ENCODE measurements at places on chromosomes 2 and 18. TPM values are rescaled to one million over a fixed set of nuclear protein-coding genes. Genes with fewer than 3 reads are reported as not detected.

- DNase-seq = no peak
Measured at GRCh38 chr2:223328578-223328977, 273.6 kb downstream of the SCG2 start.

ORC2 gene
- total RNA-seq = 14.5 TPM

- no peak for DNase-seq
Measured at GRCh38 chr2:130354139-130354428, 1.8 kb upstream of the PTPN18 start.

- DNase-seq = no peak
Measured at GRCh38 chr18:64474773-64475172, 325.9 kb upstream of the LINC00305 start.

GRCh38 chr2:14831458-14831857 lies 198.9 kb downstream of the LRATD1 start:
- DNase-seq = no peak

DNA sequence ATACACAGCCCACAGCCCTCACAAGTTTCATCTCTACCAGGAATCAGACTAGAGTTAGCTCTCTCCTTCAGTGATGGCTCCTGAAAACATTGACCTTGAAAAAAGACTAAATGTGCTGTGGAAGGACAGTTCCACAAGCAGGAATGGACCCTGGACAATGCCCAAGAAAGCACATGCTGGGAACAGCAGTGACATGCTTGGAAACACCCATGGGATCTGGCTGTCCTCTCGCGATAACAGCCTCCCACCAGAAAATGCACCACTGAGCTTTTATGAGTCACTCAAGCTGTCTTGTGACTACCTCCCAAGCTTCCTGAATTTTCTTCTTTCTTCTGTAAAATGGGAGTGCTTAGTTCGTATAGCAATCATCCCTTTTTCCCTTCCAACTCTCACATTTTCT lies 269.2 kb downstream of the LRATD1 start:
- DNase-seq = no peak

DNA sequence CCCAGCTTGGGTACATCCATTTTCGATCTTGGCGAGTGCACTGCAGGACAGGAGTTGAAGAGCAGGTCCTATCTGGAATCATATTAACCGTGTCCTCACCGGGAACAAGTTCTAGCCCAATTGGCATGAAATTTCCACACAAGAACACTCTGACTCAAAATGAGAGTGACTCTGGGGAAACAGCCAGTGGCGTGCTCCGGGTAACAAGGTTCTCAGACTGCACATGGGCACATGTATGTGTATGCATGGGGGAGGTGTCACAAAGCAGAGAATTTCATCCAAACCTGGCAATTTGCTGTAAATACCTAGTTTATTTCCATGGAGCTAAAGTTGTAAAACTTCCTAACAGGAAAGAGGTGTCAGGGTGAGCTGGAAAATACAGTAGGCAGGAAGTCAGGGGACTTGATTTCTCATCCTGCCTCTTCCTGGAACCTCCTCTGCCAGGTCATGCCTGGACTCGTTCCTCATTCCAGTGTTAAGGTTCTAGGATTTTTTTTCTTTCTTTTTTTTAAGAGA lies 1.7 kb downstream of the TUBB6 start:
- DNase-seq = no peak

CLEC4F gene
- total RNA-seq = not detected

LRRTM4 gene
- under 0.01 TPM for total RNA-seq

GRCh38 chr2:22903616-22904015 lies 481.4 kb upstream of the KLHL29 start:
- no peak for DNase-seq

GRCh38 chr2:203596183-203596582 lies 61.1 kb upstream of the RAPH1 start:
- no peak for DNase-seq

GRCh38 chr2:167406558-167406957 lies 518.3 kb downstream of the XIRP2 start:
- DNase-seq = no peak

POTEC gene
- total RNA-seq = 0.36 TPM

ELOA2 gene
- total RNA-seq = not detected

NRP2 gene
- total RNA-seq = 183 TPM

- peak; percentile 79 for DNase-seq
Measured at GRCh38 chr2:218357236-218358177, 850 bp downstream of the CATIP start.

GRCh38 chr2:165886487-165887146 lies 67.0 kb downstream of the TTC21B start:
- no peak for DNase-seq

SERPINB10 gene
- total RNA-seq = 0.29 TPM

DNA sequence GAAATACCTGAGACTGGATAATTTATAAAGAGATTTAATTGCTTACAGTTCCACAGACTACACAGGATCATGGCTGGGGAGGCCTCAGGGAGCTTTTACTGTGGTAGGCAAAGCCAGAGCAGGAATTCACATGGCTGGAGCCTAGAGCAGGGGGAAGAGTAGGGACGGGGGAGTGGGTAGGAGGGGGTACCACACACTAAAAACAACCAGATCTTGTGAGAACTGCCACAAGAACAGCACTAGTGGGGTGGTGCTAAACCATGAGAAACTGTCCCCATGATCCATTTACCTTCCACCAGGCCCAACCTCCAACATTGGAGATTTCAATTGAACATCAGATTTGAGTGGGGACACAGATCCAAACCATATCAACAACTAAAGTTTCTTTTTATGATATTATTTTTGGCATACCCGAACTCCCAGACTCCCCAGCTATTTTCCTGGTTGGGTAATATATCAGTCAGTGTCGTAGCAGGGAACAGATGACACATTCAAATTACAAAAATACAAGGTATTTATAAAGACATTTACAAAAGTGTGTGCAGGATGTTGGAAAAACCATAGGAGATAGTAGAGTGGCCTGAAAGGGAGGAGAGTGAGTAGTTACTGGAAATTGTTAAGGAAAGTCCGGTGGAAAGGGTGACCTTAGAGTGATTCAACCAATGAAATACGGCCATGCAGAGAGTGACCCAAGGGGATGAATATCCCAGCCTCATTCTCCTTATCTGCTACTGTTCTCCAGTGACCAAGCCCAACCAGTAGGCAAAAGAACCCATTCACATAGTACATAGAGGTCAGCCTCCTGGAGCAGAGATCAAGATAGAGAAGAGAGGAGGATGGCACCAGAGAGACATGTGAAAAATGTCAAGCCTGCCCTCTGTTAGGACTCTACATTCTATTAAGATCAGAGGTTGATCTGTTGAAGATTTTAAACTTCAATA lies 8.8 kb downstream of the RPL37A start:
- peak; percentile 23 for DNase-seq

TNFRSF11A gene
- under 0.01 TPM for total RNA-seq

APOB gene
- total RNA-seq = under 0.01 TPM

- DNase-seq = no peak
Measured at GRCh38 chr2:101147971-101148370, 3.2 kb downstream of the TBC1D8 start.

GRCh38 chr2:170394641-170395387 lies 216.9 kb downstream of the MYO3B start:
- no peak for DNase-seq

IL18RAP gene
- total RNA-seq = not detected

DNA sequence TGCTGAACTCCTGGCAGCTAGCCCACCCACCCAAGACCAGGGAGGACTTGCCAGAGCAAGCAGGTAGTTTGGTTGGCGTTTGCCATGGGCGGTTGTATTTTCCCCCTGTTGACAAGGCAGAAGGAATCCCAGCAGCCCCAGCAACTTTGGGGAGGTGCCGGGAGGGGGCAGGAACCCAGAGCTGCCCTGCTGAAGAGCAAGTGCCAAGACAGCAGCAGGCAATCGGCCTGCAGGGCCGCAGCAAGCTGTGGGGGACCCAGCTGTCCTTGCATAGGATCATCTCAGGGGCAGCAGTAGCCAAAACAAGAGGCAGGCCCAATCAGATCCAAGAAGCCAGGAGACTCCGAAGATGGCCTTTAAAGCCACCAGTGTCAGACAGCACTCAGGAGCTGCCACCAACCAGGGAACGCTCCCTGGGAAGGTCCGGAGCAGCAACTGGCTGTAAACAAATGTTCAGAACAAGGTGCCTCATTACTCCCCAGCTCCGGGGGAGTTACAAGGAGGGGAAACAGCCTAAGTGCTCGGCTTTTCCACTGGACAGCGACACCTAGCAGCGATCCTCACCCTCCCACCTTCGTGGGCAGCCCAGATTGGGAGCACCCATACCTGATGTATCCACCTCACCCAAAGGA lies 2.1 kb downstream of the ST8SIA5 start:
- DNase-seq = no peak

DNA sequence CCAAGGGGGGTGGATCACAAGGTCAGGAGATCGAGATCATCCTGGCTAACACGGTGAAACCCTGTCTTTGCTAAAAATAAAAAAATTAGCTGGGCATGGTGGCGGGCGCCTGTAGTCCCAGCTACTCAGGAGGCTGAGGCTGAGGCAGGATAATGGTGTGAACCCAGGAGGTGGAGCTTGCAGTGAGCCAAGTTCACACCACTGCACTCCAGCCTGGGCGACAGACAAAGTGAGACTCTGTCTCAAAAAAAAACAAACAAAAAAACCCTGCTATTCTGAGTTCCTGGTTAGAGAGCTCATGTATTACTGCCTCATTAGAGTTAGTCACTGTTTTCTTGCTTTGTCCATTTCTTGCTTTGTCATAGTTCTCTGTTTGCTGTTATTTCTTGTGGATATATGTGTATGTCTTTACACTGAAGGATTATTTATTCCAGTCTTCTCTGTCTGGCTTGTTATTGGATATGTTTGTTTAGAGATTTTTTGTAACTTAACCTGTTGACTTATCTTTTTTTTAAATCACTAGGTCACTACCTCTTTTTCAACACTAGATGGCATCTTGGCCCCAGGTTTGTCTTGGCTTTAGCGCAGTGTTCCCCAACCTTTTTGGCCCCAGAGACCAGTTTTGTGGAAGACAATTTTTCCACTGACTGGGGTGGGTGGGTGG lies 17.0 kb downstream of the TTLL4 start:
- peak; percentile 79 for DNase-seq

SLC11A1 gene
- 0.29 TPM for total RNA-seq

STK11IP gene
- total RNA-seq = 19.4 TPM

GRCh38 chr18:48562075-48562474 lies 23.2 kb downstream of the CTIF start:
- DNase-seq = no peak

C2orf15 gene
- total RNA-seq = 0.59 TPM

- DNase-seq = no peak
Measured at GRCh38 chr2:26911911-26912861, 58.3 kb upstream of the MAPRE3 start.

SETBP1 gene
- total RNA-seq = 23.0 TPM

NR4A2 gene
- 0.72 TPM for total RNA-seq

MEP1B gene
- not detected for total RNA-seq
